Globus pallidus (tissue), 1 donor: ENCODE measurements at places on chromosomes 13 and 19.
A peak's percentile ranks its signal among the peaks of the same experiment; 100 is the strongest.

- no peak for DNase-seq
Observed at GRCh38 chr13:35855531-35856019, 275.6 kb downstream of the DCLK1 start.

DNA sequence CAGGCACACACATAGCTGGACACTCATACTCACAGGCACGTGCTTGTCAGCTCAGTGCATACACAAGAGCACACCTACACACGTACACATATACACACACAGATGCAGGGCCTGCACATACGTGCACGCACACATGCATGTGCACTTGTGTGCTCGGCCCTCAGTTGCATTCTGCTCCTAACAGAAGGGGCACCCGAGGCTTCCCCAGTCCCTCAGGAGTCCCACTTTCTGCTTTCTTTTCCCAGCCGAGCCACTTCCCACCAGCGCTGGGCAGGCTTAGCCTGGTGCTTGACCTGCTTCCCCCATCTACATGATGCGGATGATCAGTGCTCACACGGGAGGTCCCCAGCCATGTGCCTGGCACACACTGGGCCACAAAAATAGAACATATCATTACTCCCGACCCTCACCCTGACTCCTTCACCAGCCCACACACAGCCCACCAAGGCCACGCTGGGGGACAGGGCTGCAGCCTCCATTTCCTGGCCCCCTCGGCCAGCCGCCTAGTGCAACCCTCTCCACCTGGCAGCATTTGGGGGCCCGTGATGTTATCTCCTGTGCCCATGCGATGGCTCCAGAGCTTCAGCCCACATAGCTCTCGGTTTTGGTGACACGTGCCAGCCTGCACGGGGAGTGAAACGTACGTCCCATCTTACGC is 125.2 kb upstream of the SPACA7 start:
- DNase-seq: no peak

GRCh38 chr13:51262501-51263211 is 40.5 kb downstream of the FAM124A start:
- DNase-seq: no peak

- DNase-seq: no peak
Observed at GRCh38 chr19:53047379-53047778, 2.8 kb downstream of the ERVV-2 start.

DNA sequence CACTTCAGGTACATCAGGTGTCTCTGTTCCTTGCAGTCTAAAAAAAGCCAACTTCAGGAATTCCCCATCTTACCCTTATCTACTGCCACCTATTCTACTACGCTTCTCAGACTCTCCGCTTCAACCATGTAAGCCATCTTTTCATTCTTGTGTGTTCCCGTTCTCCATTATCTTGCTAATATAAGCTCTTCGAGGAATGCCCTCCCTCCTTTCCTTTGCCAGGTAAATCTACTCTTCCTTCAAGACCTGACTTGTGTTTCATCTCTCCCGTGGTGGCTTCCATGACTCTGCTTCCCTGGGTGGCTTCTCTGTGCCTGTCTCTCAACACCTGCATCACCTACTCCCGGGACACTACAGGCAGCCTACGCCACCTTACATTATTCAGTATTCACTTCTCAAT is 42.3 kb upstream of the MEDAG start:
- no peak for DNase-seq

DNA sequence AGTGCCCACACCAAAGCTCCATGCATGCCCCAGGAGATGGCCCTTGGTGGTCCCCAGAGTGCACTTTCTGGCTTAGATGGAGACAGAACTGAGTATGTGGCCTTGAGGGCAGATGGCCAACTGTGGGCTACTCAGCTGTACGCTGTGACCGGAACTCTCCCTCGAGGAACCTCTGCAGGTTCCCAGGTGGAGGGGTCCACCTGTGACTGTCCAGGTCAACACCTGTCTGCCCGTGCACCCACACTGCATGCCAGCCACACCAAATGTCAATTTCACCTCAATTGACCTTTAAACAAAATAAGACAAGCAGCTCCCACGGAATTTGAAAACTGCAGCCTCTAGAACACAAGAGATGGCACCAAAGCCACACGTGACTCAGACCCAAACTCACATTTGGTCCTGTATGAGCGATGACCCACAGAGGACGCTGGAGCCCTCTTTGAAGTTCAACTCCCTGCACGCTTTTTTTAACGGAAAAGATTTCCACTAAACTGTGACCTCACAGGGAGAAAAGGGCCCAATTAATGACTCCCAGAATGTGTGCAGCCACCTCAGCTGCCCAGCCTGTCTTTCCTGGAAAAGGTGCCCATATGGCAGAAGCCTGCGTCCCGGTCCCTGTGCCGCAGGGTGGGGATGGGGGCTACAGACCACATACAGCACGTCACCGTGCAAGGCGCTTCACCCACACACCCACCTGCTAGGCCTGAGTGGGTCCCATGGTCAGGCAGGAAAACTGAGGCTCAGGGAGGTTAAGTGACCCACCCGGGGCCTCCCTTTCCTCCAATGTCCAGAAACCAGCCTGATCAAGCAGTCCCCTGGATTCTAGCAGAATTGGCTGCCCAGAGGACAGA is 47.7 kb downstream of the KLF2 start:
- no peak for DNase-seq

DNA sequence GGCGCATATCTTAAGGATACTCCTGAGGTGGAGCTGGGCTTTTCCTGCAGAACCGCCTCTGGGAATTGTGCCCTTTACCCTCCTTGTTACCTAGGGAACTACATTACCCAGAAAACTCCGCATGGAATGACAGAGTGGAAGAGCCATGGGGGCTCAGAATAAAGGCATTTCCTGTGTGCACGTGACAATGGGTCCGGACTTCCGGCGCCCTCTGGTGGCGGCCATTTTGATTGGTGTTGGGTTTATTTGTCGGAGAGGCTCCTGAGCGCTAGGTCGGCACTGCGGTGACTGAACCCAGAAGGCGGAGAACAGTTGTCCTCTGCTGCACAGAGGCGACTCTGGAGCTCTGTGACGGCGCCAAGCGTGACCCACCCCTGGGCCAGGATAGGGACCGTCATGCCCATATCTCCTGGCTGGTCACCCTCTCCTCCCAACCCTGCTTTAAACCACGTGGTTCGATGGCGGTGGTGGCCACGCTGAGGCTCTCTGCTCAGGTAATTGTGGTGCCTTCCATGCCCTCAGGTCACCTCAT is at the start of gene ZNF587B:
Gene ZNF587B, plus strand, starts transcription at position 229 of the 532 bp plus-strand sequence. Its CDS starts 230 bp downstream, at position 459.
- peak; percentile 30 for DNase-seq

GRCh38 chr19:17909003-17909732 is 23.6 kb upstream of the CCDC124 start:
- DNase-seq: no peak

DNA sequence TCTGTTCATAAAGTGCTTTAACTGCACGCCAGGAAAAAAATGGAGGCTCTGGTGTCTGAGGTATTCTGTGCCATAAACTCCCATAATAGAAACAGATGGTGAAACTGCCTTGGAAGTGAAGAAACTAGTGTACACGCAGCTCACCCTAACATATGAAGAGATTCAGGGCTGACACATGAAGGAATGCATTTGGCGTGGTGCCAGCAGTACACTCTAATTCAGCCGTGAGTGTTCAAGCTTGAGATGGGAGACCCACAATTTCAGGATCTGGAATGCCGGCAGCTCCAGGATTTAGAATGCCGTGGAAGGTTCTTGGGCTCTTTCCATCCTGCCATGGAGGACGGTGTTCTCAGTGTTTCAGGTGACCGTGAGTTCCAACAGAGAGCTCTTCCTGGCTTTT is 478.4 kb downstream of the TSHZ3 start:
- no peak for DNase-seq

GRCh38 chr19:46967578-46968032 is 52.0 kb upstream of the NPAS1 start:
- DNase-seq: no peak

DNA sequence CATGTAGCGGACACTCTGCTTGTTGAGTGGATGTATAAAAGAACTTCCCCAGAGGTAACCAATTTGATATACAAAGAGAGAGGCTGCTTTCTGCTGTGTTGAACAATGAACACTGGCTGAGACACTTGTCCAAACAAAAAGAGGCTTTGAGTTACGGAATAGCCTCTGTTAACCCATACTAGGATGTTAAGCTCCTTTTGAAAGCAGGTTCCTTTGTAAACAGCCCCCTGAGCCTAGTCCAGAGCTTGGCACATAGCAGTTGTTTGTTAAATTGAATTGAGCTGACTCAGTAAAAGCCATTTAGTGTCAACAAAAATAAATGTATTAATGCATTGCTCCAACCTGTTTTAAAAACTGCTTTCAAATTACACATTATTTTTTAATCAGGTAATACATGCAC is 200.1 kb downstream of the MZT1 start:
- no peak for DNase-seq

DNA sequence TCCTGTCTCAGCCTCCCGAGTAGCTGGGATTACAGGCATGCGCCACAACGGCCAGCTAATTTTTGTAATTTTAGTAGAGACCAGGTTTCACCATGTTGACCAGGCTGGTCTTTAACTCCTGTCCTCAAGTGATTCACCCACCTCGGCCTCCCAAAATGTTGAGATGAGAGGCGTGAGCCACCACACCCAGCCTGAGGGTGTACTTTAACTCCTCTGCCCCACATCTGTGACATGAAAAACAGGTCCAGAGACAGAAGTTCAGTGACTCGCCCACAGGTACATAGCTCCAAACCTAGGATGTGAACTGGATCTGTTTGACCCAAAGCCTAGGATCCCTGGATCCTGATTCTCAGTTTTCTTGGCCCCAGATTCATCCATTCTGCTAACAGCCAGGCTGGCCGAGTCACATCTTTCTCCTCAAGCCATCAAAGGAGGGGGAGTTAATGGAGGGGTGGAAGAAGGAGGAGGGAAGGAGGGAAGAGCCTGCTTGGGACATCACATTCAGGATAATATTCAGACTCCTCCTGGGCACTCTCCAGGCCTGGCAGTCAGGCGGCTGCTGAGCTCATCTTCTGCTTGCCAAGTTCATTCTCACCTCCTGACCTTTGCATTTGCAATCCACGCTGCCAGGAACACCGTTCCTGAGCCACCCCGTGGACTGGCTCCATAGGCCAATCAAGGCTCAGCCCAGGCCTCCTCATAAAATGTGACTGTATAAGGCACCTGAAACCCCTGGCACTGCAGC is 3.1 kb downstream of the SPC24 start:
- DNase-seq: no peak

DNA sequence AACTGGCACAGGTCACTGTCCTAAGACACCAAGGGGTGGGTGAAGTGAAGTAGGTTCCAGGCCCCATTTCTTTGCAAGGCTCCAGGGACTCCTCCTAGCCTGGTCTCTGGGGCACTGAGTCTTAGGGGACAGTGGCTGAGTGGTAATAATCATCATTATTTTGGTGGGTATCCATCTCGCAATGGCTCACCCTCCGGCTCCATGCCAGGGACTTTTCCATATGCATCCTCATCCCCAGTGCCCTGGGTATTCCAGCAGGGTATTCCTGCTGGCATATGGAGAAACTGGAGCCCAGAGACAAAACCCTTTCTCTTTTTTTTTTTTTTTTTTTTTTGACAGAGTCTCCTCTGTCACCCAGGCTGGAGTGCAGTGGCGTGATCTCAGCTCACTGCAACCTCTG is 2.5 kb downstream of the PDE4A start:
- DNase-seq: no peak

- DNase-seq: no peak
Observed at GRCh38 chr19:23321953-23322549, 71.9 kb upstream of the ZNF724 start.

- no peak for DNase-seq
Observed at GRCh38 chr19:35601971-35602370, 10.6 kb upstream of the HAUS5 start.

GRCh38 chr19:42232435-42232834 is 10.0 kb downstream of the GSK3A start:
- no peak for DNase-seq
